Stimulated activated CD4-positive, alpha-beta T cell treated with anti-CD3 and anti-CD28 coated beads, Interleukin-1b, Interleukin-23, amount 100 ng/mL, for 1 hour (primary cell): ENCODE measurements at places on chromosomes 11 and 22.

DNA sequence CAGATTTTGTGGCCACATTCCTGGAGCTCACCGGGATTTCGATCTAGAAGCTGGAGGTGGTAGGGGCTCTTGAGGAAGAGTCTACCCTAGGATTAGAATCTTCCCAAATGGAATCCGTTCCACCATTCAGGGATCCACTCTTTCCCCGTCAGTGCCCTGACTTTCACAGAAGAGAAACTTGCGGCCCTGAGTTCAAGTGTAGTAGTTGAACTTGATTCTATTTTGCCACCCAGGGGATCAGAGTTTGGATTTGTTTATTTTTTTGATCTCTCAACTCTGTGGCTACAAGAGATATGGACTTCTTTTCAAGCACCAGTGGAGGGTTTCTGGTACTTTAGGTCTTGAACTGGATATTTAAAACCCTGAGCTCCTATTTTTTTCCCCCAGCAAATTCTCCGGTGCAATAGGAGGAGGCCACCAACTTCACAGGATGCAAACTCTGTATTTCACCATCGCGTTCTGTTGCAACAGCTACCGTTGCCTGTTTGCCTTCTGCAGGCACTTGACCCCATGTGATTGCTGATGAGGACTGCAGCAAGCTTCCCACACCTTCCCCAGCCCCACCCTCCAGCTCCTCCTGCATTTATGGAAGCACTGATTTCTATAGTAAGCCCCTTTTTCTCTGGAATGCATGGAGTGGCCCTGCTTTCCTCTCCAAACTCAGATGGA is 14.8 kb upstream of the MRGPRF start:
- DNase-seq = no peak

GRCh38 chr11:113350336-113351067 is 36.1 kb downstream of the TTC12 start:
- DNase-seq = no peak

- no peak for DNase-seq
Observed at GRCh38 chr11:119461229-119461963, 38.4 kb upstream of the THY1 start.

DNA sequence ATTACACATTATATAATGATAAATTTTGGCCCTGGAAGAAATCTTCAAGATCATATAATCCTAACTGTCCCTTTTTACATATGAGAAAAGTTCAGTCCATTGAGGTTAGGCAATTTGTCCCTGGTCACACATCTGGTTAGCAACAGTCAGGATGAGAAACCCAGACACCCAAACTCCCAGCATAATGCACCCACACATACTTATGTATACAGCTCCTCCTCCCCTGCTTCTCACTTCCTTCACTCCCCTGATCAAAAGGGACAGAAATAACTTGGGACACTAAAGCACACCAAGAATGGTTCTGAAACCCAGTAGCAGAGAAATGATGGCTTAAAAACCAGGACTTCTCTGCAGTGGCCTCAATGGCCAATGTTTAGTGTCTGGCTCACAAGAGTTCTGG is 11.1 kb downstream of the NUMA1 start:
- no peak for DNase-seq

- no peak for DNase-seq
Observed at GRCh38 chr22:35677460-35678187, 29.4 kb downstream of the APOL6 start.

GRCh38 chr22:37284805-37285355 is 2.6 kb downstream of the CYTH4 start:
- DNase-seq = no peak
